ENCODE measurements at places on chromosomes 2 and 18.

DNA sequence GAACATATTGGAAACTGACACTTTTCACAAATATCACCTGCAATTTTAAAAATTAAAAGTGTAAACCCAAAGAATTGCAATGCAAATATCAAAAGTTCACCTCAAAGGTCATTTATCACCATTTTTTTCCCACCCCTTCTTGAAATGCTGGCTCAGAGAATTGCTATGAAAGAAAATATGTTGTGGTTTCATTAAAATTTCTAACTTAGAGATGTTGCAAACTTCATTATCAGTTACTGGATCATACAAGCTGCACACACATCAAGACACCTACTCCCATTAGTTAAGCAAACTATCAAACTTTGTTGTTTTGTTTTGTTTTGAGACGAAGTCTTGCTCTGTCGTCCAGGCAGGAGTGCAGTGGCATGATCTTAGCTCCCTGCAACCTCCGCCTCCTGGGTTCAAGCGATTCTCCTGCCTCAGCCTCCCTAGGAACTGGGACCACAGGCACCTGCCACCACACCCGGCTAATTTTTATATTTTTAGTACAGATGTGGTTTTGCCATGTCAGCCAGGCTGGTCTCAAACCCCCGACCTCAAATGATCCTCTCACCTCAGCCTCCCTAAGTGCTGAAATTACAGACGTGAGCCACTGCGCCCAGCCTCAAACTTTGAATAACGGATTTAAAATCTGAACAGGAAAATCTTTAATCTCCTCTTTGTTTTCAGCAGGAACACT, 37.0 kb downstream of the STK39 start:
- no peak for DNase-seq

DNA sequence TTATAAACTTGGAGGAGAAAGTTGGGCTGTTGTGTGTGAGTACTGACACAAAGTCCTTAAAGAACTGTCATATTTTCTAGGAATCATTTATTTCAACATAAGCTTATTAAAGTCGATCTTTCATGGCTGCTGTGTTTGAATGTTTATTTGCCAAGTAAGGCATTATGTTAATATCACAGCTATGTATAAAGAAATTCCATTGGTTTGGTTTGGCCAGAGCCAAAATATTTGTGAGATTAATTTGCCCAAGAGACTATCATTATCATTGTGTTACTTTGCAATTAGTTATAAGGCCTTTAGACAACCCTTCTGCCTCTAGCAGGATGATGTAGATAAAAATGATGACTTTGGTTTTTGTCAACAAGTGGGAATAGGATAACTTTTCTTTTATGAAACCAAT, 240.6 kb upstream of the NT5C1B start:
- DNase-seq: no peak

GRCh38 chr2:124025891-124026434, 876 bp downstream of the CNTNAP5 start:
- DNase-seq: no peak

DNA sequence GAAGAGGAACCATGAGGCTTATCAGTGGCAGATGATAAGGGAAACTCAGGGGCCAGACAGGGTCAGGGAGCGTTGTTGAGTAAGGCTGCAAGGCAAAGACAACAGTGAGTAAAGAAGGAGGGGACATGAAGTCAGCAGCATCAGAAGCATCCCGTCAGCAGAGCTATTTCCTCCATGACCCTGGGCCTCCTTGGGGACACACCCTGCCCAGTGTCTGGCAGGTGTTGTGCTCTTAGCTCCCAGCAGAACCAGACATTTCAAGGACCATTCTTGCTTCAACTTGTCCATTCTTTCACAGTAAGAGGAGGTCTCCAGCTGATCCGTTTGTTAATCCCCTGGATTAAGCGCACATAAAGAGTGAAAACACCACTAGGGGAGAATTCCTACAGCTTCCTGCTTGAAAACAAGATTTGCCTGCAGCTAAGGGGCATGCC, 88.7 kb upstream of the MEIS1 start:
- no peak for DNase-seq
